NCI-H2107 (cell line): ENCODE measurements at places on chromosomes 2 and 18.

- no peak for DNase-seq
Observed at GRCh38 chr2:2647141-2647541, 316.1 kb upstream of the MYT1L start.

DNA sequence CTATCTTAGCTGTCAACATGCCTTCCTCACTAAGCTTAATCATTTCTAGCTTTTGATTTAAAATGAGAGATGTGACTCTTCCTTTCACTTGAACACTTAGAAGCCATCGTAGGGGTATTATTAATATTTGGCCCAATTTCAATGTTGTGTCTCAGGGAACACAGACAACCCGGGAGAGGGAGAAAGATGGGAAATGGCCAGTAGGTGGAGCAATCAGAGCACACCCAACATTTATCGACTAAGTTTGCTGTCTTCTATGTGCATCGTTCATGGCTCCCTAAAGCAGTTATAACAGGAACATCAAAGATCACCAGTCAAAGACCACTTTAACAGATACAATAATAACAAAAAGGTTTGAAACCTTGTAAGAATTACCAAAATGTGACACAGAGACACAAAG is 110.2 kb downstream of the OLA1 start:
- DNase-seq, result no peak

- DNase-seq, result no peak
Observed at GRCh38 chr18:8435376-8435775, 173.9 kb upstream of the RAB12 start.

- DNase-seq, result no peak
Observed at GRCh38 chr18:28820353-28820752, 643.4 kb upstream of the CDH2 start.

DNA sequence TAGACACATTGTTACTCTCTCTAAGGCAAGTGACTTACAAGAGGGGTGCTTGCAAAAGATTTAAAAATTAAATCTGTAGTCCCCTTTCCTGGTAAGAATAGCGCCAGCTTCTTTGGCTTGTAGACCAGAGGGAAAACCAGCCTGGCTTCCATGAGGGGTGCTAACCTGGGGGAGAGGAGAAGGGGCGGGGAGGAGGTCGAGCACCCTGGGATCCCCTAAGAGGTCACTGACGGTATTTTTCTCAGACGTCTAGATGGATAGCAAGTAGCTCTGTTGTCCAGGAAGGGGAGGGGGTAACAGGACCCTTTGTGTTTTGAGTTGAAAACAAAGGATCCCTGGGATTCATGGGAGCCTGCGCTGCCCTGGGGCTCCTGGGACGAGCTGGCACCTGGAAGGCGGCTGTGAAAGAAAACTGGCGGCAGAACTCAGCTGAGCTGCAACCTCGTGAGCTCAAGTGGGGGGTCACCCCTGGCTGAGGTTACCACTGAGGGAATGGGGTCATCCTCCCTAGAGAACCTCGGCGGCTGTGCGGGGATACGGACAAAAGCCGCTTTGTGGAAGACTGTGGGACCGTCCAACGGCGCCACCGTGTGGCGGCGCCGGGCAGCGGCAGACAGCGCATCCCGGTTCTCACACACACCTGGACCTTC is 37.8 kb upstream of the MRPL19 start:
- DNase-seq, result peak; percentile 40

- no peak for DNase-seq
Observed at GRCh38 chr18:7452331-7452730, 114.8 kb upstream of the PTPRM start.

DNA sequence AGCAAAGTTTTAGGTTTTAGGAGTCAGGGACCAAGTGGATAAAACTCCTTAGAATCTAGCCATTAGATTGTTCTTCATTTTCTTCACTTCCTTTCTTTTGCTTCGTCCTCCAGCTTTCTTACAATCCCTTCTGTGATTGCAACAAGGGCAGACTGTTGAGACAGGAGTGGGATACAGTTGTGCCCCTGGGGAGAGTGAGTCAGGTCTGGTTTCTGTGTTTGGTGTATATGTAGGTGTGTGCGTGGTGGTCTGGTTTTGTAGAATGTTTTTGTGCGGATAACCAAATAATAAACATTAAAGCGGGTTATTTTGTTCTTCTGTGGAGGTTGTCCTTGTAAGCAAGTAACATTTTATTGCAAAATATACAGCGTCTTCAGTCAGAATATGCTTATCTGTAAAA is 7.3 kb downstream of the INSIG2 start:
- no peak for DNase-seq

- no peak for DNase-seq
Observed at GRCh38 chr2:150759531-150759930, 272.1 kb upstream of the RND3 start.

DNA sequence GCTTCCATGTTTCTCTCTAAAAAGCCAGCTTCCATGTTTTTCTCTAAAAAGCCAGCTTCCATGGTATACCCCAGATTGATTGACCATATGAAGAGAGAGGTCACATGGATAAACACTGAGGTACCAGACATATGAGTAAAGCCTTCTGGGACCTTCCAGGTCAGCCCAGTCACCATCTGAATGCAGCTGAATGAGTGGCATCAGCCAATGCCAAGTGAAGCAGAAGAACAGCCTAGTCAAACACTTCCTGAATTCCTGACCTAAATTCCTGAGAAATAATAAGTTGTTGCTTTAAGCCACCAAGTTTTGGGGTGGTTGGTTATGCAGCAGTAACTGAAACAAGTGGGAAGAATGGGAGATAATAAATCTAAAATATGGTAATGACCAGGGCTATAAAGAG is 5.7 kb upstream of the ALS2 start:
- DNase-seq, result no peak

- no peak for DNase-seq
Observed at GRCh38 chr2:212773808-212774339, 235.3 kb upstream of the ERBB4 start.

- no peak for DNase-seq
Observed at GRCh38 chr2:224764565-224765236, 48.5 kb upstream of the CCDC195 start.

DNA sequence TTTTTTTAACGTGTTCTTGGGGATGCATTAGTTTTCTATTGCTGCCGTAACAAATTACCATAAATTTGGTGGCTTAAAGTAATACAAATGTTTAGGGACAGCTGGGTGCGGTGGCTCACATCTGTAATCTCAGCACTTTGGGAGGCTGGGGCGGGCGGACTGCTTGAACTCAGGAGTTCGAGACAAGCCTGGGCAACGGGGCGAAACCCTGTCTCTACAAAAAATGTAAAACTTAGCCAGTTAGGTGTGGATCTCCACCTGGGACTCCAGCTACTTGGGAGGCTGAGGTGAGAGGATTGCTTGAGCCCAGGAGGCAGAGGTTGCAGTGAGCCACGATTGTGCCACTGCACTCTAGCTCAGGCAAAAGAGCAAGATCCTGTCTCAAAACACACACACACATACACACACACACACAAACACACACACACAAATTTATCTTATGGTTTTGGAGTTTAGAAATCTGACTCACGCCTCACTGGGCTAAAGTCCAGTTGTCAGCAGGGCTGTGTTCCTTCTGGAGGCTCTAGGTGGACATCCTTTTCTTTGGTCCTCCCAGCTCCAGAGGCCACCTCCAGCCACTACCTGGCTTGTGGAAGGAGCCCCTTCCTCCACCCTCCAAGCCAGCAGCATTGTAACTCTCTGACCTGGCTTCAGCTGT is 76.1 kb downstream of the SEPTIN10 start:
- DNase-seq, result no peak

- no peak for DNase-seq
Observed at GRCh38 chr2:155747531-155747930, 585.0 kb downstream of the NR4A2 start.

DNA sequence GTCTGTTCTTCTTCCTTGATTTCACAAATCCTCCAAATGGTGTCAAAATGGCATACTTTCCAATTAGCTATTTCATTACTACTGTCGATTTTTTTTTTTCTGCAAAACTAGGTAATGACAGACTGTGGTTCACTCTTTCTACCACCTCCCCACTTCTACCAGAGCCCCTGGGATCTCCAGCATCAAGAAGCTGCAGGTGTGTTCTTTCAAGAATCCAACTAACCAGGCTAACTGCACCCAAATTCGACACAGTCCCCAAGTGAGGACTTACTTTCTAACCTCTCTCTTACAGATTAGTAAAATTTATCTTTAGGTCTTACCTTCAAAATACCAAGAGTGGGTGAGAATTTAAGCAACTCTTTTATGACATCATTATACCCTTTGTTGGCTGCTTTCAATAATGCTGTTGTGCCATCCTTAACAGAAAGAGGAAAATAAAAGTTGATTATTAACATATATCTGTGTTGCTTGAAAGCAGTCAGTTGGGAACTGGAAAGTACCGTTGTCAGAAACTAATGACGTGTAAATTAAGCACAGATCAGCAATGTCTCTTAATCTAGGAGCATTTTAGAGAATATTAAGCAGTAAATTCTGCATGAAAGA is 31.2 kb upstream of the NPC1 start:
- no peak for DNase-seq

DNA sequence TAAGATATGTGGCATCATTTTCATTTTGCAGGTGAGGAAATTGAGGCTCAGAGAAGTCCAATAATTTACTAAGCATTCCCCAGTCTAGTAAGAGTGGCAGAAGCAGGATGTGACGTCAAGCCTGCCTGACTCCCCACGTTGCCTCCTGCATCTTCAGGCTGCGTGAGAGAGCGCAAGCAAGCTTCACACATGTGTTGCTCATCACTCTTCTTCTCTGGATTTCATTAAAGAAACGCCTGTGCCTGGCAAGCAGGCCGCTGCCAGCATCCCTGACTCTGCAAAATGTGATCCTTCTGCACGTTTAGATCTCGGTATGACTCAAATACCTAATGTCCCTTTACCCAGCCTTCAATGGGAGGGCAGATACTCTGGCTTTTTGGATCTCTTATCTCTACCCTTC is 96.8 kb downstream of the PRKCE start:
- no peak for DNase-seq

GRCh38 chr18:31030574-31031278 is 11.8 kb downstream of the DSC3 start:
- DNase-seq, result no peak

GRCh38 chr18:46772357-46772756 is 15.5 kb upstream of the ST8SIA5 start:
- no peak for DNase-seq

DNA sequence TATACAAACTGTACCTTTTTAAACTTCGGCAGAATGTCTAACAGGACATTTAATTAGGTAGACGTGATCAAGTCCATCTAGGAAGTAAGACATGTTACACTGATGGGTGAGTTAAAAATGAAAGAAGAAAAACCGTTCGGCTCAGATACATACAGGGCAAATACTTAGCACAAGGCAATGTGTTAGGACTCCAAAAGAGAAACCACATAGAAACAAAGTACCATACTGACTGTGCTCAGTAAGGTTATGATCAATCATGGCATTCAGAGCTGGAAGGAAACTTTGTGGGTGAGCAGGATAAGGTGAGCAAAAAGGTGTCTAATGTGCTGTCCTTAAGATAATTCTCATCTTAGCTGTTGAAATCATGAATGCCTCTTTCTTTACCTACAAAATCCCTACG is 211.9 kb downstream of the STK39 start:
- no peak for DNase-seq

GRCh38 chr2:10385501-10385900 is 62.6 kb downstream of the ODC1 start:
- no peak for DNase-seq

DNA sequence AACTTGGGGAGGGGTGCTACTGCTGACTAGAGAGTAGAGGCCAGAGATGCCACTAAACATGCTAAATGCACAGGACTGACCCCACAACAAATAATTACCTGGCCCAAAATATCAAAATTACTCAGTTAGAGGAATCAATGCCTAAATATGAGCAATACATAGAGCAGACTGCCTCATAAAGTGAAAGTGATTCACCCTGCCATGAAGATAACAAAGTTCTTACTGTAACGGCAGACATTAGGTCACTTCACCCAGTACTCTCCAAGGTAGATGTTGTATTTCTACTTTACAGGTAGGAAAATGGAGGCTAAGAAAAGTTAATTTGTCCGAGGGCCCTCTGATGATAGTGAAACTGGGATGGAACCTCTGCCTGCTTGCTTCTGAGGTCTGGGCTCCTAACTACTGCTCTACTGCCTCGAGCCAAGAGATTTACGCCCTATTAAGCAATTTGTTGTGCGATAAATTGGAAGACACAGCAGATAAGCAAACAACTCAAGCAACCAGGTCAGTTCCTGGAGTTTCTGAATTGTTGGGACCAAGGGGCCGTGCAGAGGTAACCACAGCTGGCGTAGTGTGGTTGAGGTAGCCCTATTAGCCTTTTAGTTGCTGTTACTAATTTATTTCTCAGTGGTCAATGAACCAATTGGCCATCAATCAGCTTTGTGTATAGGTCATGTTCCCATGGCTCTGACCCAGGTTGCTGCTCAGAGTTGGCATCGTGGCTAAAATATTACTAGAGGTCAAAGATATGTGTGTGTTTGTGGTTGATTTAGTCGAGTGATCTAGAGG is 4.8 kb downstream of the DHRS9 start:
- no peak for DNase-seq

DNA sequence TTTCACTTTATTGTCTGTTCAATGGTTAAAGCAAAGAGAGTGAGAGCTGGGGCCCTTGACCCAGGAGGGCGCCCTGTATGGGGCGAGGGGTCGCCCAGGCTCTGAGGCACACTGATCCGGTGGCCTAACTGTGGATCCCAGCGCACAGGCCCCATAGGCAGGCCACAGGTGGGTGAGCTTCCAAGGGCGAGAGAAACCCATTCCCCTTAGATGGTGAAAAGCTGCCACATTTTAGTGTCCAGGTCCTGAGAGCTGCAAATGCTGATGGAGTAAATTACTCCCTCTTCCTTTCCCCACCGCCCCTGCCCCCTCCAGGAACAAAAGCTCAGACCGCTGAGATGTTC is 5.9 kb upstream of the DLX2 start:
- DNase-seq, result no peak

- DNase-seq, result no peak
Observed at GRCh38 chr2:113341191-113341869, 62.6 kb upstream of the PAX8 start.
